Hepatocyte (in vitro differentiated cells): ENCODE measurements at places on chromosomes 11 and 22. TPM values are rescaled to one million over a fixed set of nuclear protein-coding genes. Genes with fewer than 3 reads are reported as not detected.

- H3K27ac ChIP-seq = no peak overlapping the region
- no peak for DNase-seq
- no peaks in the 10 kb centered on the region for H3K36me3 ChIP-seq
- H3K4me1 ChIP-seq = no peaks in the 10 kb centered on the region
- H3K4me3 ChIP-seq = no peak overlapping the region
- no peaks in the 10 kb centered on the region for H3K27me3 ChIP-seq
These were observed 21.4 kb downstream of the RELT start for GRCh38 chr11:73397468-73398131.

- H3K4me1 ChIP-seq = no peaks in the 10 kb centered on the region
- H3K4me3 ChIP-seq = no peak overlapping the region
- H3K27me3 ChIP-seq = peaks cover 8% of the 10 kb centered on the region
These were observed 82.4 kb downstream of the ISX start for GRCh38 chr22:35148381-35148780.

GRCh38 chr11:18727479-18728236, 1.7 kb upstream of the IGSF22 start:
- no peak overlapping the region for H3K4me3 ChIP-seq
- H3K36me3 ChIP-seq = no peaks in the 10 kb centered on the region
- H3K27ac ChIP-seq = no peak overlapping the region
- peak; percentile 61 for DNase-seq
- H3K4me1 ChIP-seq = no peaks in the 10 kb centered on the region
- no peaks in the 10 kb centered on the region for H3K27me3 ChIP-seq

DNA sequence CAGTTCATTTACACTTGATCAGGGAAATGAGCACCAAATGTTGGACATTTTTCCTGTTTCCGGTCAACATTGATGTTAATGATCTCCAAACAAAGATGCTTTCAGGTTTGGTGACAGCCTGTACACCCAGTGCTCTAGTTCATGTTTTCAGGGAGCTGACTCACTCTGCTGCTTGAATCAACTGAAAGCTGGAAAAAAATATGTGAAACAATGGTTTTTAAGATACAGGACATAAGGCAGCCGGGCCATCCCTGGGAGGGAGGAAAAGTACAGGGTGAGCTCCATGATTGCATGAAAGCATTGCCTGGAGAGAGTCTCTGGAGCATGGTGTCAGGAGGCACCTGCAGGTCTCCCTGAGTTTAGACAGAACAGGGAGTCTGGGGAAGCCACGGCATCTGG, 259.6 kb downstream of the TBC1D22A start:
- no peak for DNase-seq
- H3K36me3 ChIP-seq = no peaks in the 10 kb centered on the region
- no peaks in the 10 kb centered on the region for H3K27me3 ChIP-seq
- no peak overlapping the region for H3K27ac ChIP-seq
- H3K4me1 ChIP-seq = no peaks in the 10 kb centered on the region
- no peak overlapping the region for H3K4me3 ChIP-seq

DNA sequence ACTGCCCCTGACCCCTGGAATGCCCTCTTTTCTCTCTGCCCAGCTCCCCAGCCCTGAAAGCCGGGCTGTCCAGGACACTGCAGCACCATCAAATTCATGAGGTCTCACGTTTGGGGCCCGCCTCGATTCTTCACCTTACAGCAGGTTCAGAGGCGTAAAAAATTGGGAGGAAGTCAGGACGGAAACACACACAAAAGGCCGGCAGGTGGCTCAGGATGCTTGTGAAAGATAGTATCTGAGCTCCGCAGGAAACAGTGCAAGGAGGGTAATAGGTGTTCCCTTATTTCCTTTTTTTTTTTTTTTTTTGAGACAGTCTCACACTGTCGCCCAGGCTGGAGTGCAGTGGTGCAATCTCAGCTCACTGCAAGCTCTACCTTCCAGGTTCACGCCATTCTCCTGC, 4.1 kb downstream of the RFPL2 start:
- DNase-seq = no peak
- H3K27ac ChIP-seq = no peak overlapping the region
- H3K36me3 ChIP-seq = no peaks in the 10 kb centered on the region
- H3K4me3 ChIP-seq = no peak overlapping the region
- H3K4me1 ChIP-seq = peaks cover 3% of the 10 kb centered on the region
- H3K27me3 ChIP-seq = peaks cover 17% of the 10 kb centered on the region

DNA sequence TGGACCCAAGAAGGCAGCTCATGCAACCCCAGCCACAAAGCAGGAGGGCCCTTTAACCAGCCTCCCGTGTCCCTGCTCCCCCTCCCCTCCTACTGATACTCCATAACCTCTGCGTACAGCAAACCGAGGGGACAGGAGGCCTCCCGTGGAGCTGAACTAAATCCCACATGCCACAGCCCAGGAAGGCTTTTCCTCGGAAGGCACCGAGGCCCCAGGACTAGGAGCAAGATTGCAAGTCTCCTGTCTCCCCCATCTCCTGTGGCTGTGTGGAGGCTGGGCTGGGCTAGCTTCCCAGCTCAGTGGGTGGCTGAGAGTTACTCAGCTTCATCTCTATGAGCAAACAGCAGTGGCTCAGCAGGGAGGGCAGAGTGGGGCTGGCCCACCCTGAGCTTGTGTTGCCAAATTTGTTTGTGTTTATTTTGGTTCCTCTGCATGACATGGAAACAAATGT, 62.7 kb upstream of the NECTIN1 start:
- peak; percentile 28 for DNase-seq
- no peak overlapping the region for H3K4me3 ChIP-seq
- H3K4me1 ChIP-seq = no peaks in the 10 kb centered on the region
- H3K27me3 ChIP-seq = no peaks in the 10 kb centered on the region

GRCh38 chr11:134101282-134101681, 32.4 kb downstream of the JAM3 start:
- no peaks in the 10 kb centered on the region for H3K27me3 ChIP-seq
- no peak overlapping the region for H3K4me3 ChIP-seq
- no peak overlapping the region for H3K27ac ChIP-seq
- H3K36me3 ChIP-seq = no peaks in the 10 kb centered on the region
- no peak for DNase-seq

DNA sequence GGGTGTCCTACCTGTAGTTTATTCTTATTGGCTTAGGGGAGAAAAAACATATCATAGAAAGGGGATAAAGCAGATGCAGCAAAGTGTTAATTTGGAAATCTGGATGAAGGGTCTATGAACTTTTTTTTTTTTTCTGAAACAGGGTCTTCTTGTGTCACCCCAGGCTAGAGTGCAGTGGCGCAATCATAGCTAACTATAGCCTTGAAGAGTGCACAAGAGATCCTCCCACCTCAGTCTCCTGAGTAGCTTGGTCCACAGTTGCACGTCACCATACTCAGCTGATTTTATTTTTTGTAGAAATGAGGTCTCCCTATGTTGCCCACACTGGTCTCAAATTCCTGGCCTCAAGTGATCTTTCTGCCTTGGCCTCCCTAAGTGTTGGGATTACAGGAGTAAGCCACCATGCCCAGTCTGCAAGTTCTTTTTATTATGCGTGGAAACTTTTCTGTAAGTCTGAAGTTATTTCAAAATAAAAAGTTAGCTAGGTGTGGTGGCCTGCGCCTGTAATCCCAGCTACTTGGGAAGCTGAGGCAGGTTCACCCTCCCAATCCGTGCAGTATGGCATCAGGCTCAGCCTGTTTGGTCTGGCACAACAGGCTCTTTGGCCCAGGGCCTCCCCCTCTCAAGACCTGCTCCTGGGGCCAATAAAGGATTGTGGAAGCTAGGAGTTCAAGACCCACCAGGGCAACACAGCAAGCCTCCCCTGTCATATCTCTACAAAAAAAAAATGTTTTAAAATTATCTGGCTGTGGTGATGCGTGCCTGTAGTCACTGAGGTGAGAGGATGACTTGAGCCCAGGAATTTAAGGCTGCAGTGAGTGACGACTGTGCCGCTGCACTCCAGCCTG, 111.9 kb downstream of the MED15 start:
- DNase-seq = no peak
- H3K27me3 ChIP-seq = no peaks in the 10 kb centered on the region
- no peaks in the 10 kb centered on the region for H3K36me3 ChIP-seq
- no peaks in the 10 kb centered on the region for H3K4me1 ChIP-seq
- no peak overlapping the region for H3K4me3 ChIP-seq

GRCh38 chr11:100575860-100576717, 111.0 kb upstream of the ARHGAP42 start:
- H3K4me3 ChIP-seq = no peak overlapping the region
- H3K4me1 ChIP-seq = no peaks in the 10 kb centered on the region
- no peak overlapping the region for H3K27ac ChIP-seq
- H3K36me3 ChIP-seq = no peaks in the 10 kb centered on the region

GRCh38 chr11:35234460-35235156, 95.6 kb downstream of the CD44 start:
- DNase-seq = no peak
- no peak overlapping the region for H3K4me3 ChIP-seq
- no peaks in the 10 kb centered on the region for H3K27me3 ChIP-seq
- no peak overlapping the region for H3K27ac ChIP-seq
- no peaks in the 10 kb centered on the region for H3K36me3 ChIP-seq

DNA sequence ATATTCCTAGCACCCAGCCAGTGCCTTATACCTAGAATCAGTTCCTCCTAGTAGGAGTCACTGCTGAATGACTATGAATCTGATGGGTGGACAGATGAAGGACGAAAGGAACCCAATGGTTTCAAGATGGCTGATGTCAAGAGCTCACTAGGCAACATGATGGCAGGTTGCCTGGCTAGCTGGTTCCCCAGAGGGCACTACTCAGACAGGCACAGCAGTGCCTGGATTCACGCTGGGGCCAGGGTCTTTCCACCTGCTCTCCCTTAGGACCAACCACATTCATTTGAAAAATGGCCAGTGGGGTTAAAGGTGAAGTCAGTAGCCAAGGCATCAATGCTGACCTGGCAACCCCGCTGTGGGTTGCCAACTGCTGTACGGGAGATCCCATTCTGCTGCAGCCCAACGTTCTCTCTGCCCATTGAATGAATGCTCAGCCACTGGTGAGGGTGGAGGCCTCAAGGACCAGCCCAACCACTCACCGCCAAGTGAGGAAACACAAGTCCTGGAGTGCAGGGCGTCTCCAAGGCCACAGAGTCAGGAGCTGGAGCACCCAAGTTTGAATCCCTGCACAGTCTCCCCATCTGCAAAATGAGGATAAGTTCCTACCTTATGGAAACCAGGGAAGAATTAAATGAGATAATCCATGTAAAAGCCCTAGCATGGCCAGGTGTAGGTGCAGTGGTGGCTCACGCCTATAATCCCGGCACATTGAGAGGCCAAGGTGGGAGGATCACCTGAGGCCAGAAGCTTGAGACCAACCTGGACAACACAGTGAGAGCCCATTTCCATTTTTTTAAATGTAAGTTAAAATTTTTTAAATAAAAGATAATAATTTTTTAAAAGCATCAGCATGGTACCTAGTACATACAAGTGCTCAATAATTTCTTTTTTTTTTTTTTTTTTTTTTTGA, 12.4 kb downstream of the MYH9 start:
- H3K27me3 ChIP-seq = no peaks in the 10 kb centered on the region
- H3K4me1 ChIP-seq = peaks cover 31% of the 10 kb centered on the region

DNA sequence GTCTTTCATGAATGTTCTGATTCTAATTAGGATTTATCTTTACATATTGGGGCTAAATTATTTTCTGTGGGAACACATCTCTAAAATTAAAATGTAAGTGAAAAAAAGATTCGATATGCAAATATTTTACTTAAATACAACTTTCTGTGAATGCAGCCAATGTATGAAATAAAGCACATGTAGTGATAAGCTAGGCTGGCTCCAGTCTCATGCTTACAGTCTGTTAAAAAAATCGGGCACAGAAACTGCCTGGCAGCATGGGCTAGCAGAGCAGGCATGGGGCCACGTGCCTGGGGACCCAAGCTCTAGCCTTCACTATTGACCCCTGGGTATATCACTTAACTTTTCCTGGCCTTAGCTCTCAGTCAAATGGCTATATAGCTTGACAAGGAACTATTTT, 46.5 kb downstream of the NELL1 start:
- no peak for DNase-seq
- H3K36me3 ChIP-seq = no peaks in the 10 kb centered on the region
- no peak overlapping the region for H3K4me3 ChIP-seq
- H3K4me1 ChIP-seq = no peaks in the 10 kb centered on the region
- no peak overlapping the region for H3K27ac ChIP-seq

DNA sequence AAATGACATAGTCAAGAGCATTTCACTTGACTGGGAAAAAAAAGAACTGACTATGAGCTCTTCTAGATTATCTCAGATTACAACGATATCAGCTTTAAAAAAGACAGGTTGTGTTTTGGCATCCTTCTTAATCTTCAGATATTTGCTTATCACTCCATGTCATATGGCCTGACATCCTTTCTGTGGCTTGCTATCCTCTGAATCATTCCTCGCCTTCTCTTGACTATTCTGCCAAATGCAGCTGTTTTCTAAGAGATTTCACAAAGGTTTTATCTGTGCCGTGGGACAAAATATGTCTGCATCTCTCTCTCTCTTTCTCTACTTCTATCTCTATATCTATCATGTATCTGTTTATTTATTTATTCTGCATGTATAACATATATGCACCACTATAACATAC, 746.1 kb downstream of the CNTN5 start:
- no peaks in the 10 kb centered on the region for H3K27me3 ChIP-seq
- no peaks in the 10 kb centered on the region for H3K4me1 ChIP-seq
- no peak overlapping the region for H3K4me3 ChIP-seq
- H3K27ac ChIP-seq = peak overlapping the region; percentile 29
- no peaks in the 10 kb centered on the region for H3K36me3 ChIP-seq
- peak; percentile 9 for DNase-seq

DNA sequence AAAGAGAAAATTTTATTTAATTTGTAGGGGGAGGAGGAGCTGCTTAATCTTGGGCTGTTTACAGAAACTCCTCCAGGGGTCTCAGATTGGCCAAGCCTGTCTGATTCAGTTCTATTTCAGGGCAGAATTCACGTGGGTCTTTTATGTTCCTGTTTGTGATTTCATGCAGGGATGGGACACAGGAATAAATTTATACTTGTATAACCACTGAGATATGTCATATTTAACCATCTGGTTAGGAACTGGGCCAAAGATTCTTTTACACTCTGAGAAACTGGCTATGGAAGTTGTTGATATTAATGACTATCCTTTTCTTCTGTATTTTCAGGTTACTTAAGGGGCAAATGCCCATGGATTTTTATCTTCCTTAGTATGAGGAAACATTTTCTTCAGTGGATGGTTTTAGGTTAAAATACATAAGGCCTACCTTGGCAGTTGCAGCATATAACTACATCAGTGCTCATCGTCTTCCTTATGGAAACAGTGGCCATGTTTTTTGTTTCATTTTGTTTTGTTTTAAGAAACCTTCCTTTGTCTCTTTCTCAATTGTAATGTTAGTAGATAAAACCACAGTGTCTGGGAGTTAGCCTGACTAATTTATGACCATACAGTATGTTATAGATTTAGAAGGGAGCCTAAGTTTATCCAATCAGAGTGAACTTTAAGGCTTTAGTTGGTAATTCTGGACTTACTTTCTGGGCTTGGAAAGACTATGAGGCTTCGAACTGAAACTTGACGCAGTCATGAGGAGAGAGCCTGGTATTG, 132.4 kb upstream of the ANO3 start:
- no peak overlapping the region for H3K4me3 ChIP-seq
- DNase-seq = no peak
- H3K27ac ChIP-seq = no peak overlapping the region
- H3K27me3 ChIP-seq = no peaks in the 10 kb centered on the region
- H3K36me3 ChIP-seq = no peaks in the 10 kb centered on the region

KLHL35 gene
- total RNA-seq = 0.63 and 0.88 TPM in 2 replicates

PYGM gene
- total RNA-seq = 1.9 and 2.0 TPM in 2 replicates

LRP5 gene
- total RNA-seq = 34.4 and 43.9 TPM in 2 replicates

OR4A16 gene
- not detected in 2 replicates for total RNA-seq
